Ovary (tissue), 10 donors: ENCODE measurements at places on chromosomes 2 and 18.

- DNase-seq, result no peak
Measured at GRCh38 chr2:24509425-24509824, 18.4 kb downstream of the NCOA1 start.

DNA sequence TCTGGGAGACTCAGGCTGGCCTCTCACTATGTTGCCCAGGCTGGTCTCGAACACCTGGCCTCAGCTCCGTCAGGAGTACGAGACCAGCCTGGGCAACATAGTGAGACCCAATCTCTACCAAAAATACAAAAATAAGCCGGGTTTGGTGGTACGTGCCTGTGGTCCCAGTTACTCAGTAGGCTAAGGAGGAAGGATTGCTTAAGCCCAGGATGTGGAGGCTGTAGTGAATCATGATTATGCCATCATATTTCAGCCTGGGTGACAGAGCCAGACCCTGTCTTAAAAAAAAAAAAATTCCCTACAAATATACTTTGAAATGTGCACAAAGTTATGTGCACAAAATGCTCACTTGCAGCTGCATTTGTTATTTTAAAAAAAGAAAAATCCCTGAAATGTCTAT is 26.3 kb upstream of the AGAP1 start:
- no peak for DNase-seq

- no peak for DNase-seq
Measured at GRCh38 chr18:555705-556457, 24.3 kb upstream of the CETN1 start.

GRCh38 chr2:32925283-32925815 is 21.4 kb upstream of the LTBP1 start:
- DNase-seq, result no peak

DNA sequence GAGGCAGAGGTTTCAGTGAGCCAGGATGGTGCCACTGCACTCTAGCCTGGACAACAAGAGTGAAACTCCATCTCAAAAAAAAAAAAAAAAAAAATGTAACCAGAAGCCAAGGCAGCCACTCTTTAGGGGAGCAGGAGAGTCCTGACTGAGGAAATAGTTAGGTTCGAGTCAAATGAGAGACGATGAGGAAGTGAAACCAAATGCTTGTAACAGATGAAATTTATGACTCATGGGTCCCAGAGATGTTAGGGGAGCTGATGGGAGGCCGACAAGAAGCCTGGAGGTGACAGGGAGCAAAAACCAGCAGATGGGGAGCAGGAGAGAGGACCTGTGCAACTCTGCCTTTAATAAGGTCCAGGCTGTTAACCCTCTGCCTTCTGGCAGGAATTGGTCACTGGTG is 756.1 kb upstream of the DDX18 start:
- DNase-seq, result no peak

GRCh38 chr18:49487711-49488310 is 777 bp upstream of the C18orf32 start:
- DNase-seq, result no peak

DNA sequence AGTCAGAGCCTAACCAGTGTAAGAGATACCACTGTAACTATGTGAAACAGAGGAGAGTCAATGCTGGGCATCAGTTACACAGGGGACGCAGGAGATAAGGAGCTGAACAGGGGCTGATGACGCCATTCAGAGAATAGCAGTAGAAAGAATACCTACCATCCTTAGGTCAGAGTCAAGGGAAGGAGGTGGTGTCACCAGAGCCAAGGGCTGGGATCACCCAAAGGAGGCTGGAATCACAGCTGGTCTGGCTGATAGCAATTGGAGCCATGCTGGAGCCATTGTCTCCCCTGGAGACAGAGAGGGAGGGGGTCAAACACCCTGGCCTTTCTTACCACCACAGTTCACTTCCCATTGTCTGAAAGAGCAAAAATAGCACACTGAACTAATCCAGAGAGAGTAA is 37.3 kb upstream of the C18orf32 start:
- DNase-seq, result no peak

- no peak for DNase-seq
Measured at GRCh38 chr18:58091099-58091611, 47.1 kb downstream of the NEDD4L start.

- no peak for DNase-seq
Measured at GRCh38 chr2:155841442-155841841, 491.1 kb downstream of the NR4A2 start.

- no peak for DNase-seq
Measured at GRCh38 chr2:14011190-14011589, 621.3 kb upstream of the LRATD1 start.

DNA sequence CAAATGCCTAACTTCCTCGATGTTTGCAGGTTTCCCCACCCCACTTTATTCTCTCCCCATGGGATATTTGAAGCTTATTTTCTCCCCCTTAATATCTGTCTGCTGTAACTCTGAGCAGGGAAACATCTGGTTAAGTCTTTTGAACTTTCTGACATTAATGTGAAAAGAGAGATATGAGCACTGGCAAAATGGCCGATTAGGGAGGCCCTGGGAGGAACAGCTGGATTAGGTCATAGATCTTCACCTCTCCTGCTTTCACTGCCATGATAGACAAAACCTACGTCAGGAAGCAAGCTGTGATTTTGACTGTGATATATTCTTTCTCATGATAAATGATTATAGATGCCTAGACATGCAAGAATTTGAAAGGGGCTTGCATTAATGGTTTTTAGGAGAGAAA is 43.6 kb downstream of the LYPD6B start:
- no peak for DNase-seq

GRCh38 chr2:16520891-16521290 is 144.7 kb downstream of the CYRIA start:
- DNase-seq, result no peak

- DNase-seq, result no peak
Measured at GRCh38 chr2:102278720-102279390, 32.5 kb upstream of the IL1RL1 start.

DNA sequence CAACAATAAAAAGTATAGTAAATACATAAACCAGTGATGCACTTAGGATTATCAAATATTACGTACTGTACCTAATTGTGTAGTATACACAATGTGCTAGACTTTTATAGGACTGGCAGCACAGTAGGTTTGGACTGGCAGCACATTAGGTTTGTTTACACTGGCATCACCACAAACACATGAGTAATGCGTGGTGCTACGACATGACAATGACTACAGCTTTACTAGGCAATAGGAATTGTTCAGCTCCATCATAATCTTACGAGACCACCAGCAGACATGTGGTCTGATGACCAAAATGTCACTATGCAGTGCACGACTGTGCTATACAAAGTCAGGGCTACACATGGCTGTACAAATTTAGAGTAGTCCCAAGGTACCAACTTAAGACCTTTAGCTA is 2.3 kb downstream of the MBOAT2 start:
- no peak for DNase-seq

- no peak for DNase-seq
Measured at GRCh38 chr2:240074545-240074944, 21.2 kb upstream of the OR6B3 start.

GRCh38 chr2:158889135-158889853 is 79.1 kb upstream of the TANC1 start:
- no peak for DNase-seq

- no peak for DNase-seq
Measured at GRCh38 chr2:99072551-99072950, 69.0 kb upstream of the C2orf15 start.

GRCh38 chr2:150047620-150048222 is 439.7 kb downstream of the RND3 start:
- DNase-seq, result no peak

- no peak for DNase-seq
Measured at GRCh38 chr2:210422366-210422765, 54.2 kb downstream of the LANCL1 start.

- no peak for DNase-seq
Measured at GRCh38 chr2:44912660-44913059, 28.8 kb upstream of the SIX3 start.
